HT1080 (cell line): ENCODE measurements at places on chromosomes 11 and 22.

DNA sequence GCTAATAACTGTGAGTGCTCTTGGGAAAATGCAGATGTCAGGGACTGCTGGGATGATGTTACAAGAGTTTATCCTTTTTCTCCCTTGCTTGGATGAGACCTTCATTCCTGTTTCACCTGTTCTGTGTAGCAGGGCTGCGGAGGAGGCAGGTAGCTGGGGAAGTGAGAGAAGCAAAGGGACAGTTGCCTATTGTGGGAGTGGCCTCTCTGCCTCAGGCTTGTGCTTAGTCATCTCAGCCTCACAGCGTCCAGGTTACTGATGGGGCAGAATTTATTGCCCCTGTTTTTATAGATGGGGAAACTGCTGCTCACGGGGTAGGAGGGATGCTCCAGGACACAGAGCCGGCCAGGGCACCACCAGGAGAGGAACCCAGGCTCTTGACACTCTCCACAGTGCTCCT lies 1.7 kb downstream of the STX3 start:
- DNase-seq: peak; percentile 46

- DNase-seq: no peak
Measured at GRCh38 chr11:123641495-123641840, 13.0 kb downstream of the SCN3B start.

DNA sequence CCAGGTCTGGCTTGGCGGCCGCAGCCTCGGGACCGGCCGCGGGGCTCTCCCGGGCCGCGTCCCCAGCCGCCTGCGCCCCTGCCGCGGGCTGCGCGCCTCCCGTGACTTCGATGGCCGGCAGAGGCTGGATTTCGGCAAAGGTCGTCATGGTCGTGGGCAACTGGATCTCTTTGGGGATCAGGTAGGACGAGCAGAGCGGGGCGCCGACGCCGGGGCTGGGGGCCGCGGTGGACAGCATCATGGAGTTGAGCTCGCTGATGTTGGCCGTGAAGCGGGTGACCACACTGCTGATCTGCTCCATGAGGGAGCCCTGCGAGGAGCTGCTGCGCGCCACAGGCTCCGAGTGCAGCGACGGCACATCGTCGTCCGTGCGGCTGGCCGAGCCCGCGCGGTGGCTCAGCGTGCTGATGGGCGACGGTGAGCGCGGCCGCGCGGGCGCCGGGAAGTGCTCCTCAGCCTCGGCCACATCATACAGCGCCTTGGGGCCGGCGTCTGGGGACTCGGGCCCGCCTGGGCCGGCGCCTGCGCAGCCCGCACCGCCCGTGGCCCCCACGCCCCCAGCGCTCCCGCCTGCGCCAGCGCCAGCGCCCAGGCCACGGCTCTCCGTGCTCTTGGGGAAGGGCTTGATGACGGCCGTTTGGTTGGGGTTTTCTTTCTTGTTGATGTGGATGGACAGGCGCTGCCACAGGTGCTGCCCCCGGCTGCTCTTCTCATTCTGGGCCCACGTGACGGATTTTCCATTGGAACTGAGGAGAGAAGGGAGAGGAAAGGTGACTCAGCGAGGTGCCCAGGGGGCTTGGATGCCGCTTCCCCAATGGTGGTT lies 171.4 kb upstream of the CTSC start:
- DNase-seq: no peak

GRCh38 chr11:132140056-132140455 lies 769.6 kb downstream of the NTM start:
- no peak for DNase-seq

GRCh38 chr11:88447281-88447680 lies 109.7 kb upstream of the CTSC start:
- DNase-seq: no peak

DNA sequence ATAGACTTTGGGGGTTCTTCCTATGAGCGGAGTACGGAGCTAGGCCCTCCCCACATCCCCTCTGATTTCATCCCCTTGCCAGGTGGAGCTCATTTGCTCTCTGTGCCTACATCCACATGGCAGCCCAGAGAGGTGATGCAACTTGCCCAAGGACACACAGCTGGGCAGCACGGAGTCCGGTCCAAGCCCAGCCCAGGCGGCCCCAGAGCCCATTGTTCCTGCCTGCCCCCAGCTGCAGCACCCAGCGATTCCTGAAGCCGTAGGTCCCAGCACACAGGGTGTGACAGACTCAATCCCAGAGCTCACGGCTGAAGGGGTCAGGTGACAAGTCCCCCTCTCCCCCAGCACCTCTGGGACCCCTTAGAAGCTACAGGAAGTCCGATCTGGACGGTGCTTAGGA lies 22.2 kb upstream of the RFPL3 start:
- no peak for DNase-seq

GRCh38 chr22:46714550-46714949 lies 23.5 kb downstream of the CERK start:
- DNase-seq: no peak

- DNase-seq: no peak
Measured at GRCh38 chr22:24233816-24234215, 11.1 kb downstream of the GGT5 start.

DNA sequence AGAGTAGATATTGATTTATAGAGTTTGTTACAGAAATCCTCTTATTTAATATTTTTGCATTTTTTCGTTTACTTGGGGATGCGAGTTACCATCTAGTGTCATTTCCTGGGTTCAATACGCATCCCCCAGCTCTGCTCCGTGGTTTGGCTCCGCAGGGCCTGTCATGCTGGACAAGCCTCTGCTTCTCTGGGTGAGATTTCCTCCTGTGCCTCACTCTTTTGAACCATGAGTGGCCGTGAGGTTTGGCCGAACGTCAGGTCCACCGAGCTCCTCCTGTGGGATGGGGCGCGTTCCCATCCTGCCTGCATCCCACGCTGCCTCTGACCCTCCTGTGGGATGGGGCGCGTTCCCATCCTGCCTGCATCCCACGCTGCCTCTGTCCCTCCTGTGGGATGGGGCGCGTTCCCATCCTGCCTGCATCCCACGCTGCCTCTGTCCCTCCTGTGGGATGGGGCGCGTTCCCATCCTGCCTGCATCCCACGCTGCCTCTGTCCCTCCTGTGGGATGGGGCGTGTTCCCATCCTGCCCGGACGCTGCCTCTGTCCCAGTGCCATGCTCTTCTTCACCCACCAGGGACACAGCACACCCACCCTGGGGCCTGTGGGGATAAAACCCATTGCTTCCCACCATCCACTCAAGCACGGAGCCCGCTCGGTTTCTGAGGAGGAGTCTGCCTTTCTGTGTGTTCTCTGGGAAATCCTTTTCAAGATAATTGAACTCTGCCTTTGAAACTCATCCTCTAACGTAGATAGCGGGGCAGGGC lies 506.8 kb downstream of the BRD1 start:
- DNase-seq: no peak

DNA sequence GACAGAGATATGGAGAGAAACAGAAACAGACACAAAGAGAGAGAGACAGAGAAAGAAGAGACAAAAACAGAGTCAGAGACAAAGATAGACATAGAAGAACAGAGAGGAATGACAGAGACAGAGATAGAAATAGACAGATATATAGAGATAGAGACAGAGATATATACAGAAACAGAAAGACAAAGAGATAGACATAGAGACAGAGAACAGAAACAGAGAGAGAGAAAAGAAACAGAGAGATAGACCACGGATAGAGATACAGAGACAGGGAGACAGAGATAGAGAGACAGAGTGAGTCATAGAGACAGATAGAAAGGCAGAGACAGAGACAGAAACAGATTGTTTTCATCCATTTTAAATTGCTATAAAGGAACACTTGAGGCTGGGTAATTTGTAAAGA lies 12.3 kb upstream of the MPEG1 start:
- DNase-seq: no peak

GRCh38 chr22:50244420-50245213 lies at the start of gene TUBGCP6:
TSS of gene TUBGCP6 (minus strand) at chr22:50245023. CDS start at chr22:50244459, 564 bp downstream.
- peak; percentile 86 for DNase-seq

- no peak for DNase-seq
Measured at GRCh38 chr22:33028234-33028633, 29.9 kb downstream of the SYN3 start.

DNA sequence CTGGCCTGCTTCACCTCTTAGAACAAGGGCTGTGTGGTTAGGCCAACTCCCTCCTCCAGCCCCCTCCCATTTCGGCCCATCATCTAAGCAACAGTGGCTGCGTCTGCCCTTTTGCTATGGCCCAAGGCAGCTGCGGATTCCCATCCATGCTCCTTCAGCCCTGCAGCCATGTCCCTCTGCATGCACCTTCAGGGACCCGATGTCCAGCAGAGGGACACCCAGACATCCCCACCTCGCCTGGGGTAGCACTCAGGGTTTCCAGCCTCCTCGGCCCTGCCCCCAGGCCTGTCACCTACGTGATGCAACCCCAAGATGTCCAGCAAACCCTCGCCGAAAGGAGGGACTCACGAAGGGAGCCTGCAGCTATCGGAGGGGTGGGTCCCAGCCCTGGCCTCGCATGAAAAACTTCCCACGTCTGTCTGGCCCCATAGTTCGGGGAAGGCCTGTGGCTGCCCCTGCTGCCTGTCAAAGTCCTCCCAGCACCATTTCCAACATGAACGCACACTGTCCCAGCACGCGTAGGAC lies 194.4 kb downstream of the CTTN start:
- DNase-seq: no peak

- no peak for DNase-seq
Measured at GRCh38 chr11:66183494-66184048, 84.9 kb upstream of the RAB1B start.

- no peak for DNase-seq
Measured at GRCh38 chr22:24753914-24754313, 20.6 kb downstream of the PIWIL3 start.

GRCh38 chr11:129846508-129847335 lies 31.1 kb downstream of the TMEM45B start:
- peak; percentile 95 for DNase-seq

DNA sequence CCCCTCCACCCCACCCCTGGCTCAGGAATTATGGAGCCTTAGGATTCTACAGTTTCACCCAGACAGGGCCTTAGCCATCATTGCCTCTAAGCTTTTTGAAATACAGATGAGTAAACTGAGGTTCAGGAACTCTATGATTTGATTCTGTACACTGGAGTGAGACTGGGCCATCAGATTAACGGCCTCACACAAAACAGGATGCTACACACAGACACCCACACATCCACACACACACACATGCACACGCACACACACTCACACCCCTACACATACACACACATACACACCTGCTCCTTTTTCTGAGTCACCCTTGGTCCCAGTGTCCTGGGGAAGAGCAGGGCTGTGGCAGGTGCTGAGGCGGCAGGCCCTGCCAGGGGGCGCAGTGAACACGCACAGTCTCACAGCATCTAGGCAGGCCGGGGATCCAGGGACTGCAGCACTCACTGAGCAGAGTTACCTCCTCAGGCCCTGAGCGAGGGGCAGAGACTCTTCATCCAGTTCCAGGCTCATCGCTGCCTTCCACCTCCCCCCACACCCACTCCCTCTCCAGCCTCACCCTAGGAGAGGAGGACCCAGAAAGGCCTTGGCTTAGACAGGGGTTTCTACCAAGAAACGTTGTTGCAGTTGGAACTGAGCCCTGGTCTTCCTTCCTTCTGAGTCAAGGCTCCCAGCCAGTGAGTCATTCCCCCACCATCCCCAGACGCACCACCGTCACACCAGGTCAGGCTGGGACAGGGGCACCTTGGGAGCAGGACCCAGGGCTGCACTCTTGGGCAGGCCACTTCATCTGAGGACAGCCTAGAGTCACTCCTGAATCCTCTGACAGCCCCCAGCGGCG lies 89.8 kb upstream of the PARVA start:
- peak; percentile 97 for DNase-seq

GRCh38 chr11:101748572-101749344 lies 165.0 kb upstream of the TRPC6 start:
- DNase-seq: no peak

GRCh38 chr11:105183987-105184386 lies 44.4 kb upstream of the CARD18 start:
- DNase-seq: no peak

- DNase-seq: no peak
Measured at GRCh38 chr11:35253237-35253636, 114.3 kb downstream of the CD44 start.

- DNase-seq: no peak
Measured at GRCh38 chr22:29320546-29320945, 5.0 kb upstream of the RASL10A start.

- peak; percentile 48 for DNase-seq
Measured at GRCh38 chr11:32231909-32232493, 141.1 kb downstream of the RCN1 start.

DNA sequence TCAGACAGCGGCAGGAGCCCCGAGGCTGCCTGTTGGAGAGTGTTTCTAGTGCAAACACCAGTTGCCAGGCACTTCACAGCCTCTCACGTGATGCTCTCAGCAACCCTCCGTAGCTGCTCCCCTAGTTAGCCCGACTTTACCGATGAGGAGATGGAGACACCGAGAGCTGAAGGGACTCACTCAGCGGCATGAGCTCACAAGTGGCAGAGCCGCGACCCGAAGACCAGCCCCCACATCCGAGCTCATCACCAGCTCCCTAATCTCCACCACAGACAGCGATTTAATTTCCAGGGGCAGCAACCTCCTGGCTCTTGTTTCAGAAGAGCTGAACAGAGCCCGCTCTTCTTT lies 28.7 kb upstream of the RTL6 start:
- DNase-seq: no peak

GRCh38 chr22:38578505-38578904 lies 8.5 kb upstream of the DMC1 start:
- DNase-seq: no peak

DNA sequence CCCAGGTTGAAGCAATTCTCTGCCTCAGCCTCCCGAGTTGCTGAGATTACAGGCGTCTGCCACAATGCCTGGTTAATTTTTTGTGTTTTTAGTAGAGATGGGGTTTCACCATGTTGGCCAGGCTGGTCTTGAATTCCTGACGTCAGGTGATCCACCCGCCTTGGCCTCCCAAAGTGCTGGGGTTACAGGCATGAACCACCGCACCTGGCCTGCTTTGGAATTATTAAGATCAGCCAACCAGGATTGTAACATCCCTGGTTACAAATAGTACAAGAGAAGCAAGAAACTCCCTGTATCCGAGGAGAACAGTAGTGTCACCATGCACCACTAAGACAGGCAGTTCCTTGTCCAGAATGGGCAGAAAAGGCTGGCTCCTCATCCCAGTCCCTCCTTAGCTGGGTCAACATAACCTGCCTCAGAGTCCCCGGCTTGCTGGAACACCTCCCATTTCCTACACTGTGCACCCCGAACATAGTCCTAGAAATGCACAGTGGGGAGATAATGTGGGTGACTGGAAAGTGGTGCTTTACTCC lies 77.2 kb upstream of the INCENP start:
- no peak for DNase-seq
